ENCODE measurements at places on chromosomes 1 and 21. TPM values are rescaled to one million over a fixed set of nuclear protein-coding genes. Genes with fewer than 3 reads are reported as not detected.
A peak's percentile ranks its signal among the peaks of the same experiment; 100 is the strongest.

GRCh38 chr1:156748670-156749418 is 2.6 kb downstream of the HDGF start:
- peak; percentile 81 for DNase-seq

- no peak for DNase-seq
Measured at GRCh38 chr1:119674111-119674526, 26.1 kb upstream of the ZNF697 start.

- no peak for DNase-seq
Measured at GRCh38 chr1:164668491-164669400, 109.8 kb downstream of the PBX1 start.

DNA sequence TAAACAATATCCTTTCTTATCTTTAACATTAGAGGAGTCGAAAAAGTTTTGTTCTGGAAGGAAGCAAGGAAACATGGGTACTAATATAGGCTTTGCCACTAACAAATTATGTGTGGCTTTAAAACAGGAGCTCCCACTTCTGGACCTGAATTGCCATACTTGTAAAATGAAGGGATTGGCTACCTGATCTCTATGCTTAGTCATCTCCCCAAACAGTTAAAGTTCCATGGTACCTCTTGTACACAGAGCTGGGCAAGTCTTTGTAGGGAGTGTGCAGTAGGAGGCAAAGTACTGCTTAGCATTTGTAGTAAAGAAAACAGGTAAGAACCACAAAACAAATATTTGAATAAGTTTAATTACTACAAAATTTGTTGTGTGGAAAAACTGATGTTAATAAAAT is 81.3 kb downstream of the MAST2 start:
- no peak for DNase-seq

- DNase-seq = no peak
Measured at GRCh38 chr1:10738061-10739058, 58.1 kb downstream of the CASZ1 start.

DNA sequence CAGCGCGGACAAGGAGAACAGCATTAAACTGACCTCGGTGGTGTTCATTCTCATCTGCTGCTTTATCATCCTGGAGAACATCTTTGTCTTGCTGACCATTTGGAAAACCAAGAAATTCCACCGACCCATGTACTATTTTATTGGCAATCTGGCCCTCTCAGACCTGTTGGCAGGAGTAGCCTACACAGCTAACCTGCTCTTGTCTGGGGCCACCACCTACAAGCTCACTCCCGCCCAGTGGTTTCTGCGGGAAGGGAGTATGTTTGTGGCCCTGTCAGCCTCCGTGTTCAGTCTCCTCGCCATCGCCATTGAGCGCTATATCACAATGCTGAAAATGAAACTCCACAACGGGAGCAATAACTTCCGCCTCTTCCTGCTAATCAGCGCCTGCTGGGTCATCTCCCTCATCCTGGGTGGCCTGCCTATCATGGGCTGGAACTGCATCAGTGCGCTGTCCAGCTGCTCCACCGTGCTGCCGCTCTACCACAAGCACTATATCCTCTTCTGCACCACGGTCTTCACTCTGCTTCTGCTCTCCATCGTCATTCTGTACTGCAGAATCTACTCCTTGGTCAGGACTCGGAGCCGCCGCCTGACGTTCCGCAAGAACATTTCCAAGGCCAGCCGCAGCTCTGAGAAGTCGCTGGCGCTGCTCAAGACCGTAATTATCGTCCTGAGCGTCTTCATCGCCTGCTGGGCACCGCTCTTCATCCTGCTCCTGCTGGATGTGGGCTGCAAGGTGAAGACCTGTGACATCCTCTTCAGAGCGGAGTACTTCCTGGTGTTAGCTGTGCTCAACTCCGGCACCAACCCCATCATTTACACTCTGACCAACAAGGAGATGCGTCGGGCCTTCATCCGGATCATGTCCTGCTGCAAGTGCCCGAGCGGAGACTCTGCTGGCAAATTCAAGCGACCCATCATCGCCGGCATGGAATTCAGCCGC is 2.5 kb downstream of the S1PR1 start:
- DNase-seq = peak; percentile 60

- no peak for DNase-seq
Measured at GRCh38 chr21:38300141-38300578, 43.4 kb downstream of the KCNJ15 start.

- DNase-seq = no peak
Measured at GRCh38 chr1:224090116-224090515, 23.8 kb upstream of the FBXO28 start.

- no peak for DNase-seq
Measured at GRCh38 chr1:47415728-47416318, at the start of gene FOXE3. Gene FOXE3 (plus strand): TSS chr1:47416285. CDS start chr1:47416316, 31 bp downstream.

DNA sequence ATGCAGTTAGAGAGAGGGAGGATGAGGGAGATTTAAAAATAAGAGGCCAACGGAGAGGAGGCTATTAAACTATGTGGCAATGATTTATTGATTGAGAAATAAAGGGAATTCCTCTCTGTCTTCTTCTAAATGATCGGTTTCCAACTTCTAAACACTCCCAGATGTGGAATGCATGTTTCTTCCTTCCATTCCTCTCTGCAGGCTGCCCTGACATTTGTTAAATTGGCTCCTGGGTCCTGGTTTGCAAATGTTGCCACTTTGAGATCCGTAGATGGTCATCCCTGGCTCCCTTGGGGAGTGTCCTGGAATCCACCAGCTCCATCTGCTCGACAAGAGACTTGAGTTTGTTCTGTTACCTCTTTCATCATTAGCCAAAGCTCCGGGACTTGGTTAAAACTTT is 10.3 kb upstream of the C1orf198 start:
- DNase-seq = no peak

DNA sequence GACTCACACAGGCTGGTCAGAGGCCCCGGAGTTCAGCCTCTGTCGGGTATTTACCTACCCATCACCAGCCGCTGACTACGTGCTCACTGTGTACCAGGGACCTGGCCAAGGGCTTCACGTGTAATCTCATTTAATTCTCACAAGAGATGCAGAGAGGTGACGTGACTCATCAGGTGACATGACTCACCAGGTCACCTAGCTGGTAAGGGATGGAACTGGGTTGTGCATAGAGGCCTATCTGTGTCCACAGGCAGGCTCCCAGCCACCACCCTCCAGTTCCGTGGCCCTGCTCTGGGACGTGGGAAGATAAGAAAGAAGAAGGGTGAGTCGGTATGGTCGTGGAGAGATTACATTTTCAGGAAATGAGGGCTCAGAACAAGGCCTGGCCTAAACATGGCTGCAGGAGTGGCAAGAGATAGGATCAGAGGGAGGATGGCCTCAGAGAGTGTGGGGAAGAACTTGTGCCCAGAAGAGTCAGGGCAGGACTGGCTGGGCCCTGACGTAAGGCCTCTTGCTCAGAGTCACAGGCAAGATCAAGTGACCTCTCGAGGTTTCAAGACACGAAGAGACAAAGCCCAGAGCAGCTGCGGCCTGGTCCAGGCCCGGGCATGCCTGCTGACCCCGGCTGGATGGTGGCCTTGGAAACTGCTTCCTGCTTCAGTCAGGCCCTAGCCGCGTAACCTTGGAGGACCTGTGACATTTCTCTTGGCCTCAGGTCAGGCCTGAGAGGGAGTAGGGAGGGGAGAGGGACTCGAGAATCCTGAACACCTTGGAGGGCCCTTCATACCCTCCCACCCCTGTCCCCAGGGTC is 52.7 kb upstream of the WASF2 start:
- DNase-seq = peak; percentile 73

- DNase-seq = no peak
Measured at GRCh38 chr1:110235834-110236682, 25.9 kb downstream of the KCNC4 start.

LCA5L gene
- total RNA-seq = 1.1 TPM

SPOCD1 gene
- total RNA-seq = 0.15 TPM

KRTAP13-2 gene
- total RNA-seq = not detected

GRHL3 gene
- 1.7 TPM for total RNA-seq

TEX38 gene
- total RNA-seq = not detected

CLCNKA gene
- total RNA-seq = 0.31 TPM

TM2D1 gene
- 43.2 TPM for total RNA-seq

NBPF9 gene
- 7.8 TPM for total RNA-seq

HES2 gene
- not detected for total RNA-seq

GJA9 gene
- total RNA-seq = not detected

FCRL5 gene
- 0.08 TPM for total RNA-seq

ITLN2 gene
- total RNA-seq = 0.58 TPM

TGFBR3 gene
- 52.4 TPM for total RNA-seq

All from right cardiac atrium (tissue), 5 donors.